ENCODE measurements at places on chromosomes 5 and 9. TPM values are rescaled to one million over a fixed set of nuclear protein-coding genes. Genes with fewer than 3 reads are reported as not detected.

The KLF9 gene
- total RNA-seq = 223 TPM

DNA sequence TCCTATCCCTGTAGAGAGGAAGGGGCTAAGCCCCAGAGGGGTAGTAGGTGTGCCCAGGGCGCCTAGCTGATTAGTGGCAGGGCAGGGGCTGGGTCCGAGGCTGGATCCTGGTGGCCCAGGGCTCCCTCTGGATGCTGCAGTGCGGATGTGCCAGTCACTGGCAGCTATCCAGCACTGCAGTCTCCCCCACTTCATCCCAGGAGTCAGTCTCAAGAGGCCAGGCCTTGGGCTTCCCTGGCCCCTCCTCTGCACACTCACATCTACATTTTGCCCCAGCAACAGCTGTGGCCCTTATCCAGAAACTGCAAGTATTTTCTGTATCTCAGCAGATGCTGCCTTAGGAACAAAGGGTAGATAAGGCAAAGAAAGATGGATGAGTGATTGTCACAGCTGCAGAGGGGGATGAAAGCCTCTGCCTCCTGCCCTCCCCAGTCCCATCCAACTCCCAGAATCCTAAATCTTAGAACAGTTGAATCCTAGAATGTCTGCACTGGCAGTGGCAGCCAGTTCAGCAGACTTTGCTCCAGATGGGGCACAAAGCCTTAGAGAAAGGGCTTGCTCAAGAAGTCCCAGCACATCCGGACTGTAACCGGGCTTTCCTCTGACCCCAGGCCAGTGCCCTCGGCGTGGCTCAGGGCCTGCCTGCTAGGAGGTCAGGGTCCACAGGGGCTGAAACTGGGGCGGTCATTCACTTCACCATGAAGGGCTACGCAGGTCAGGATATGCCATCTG is 1.6 kb downstream of the ANXA6 start:
- no peak for DNase-seq

- no peak for DNase-seq
These were observed 327.5 kb downstream of the CHSY3 start for GRCh38 chr5:130231786-130232185.

- no peak for DNase-seq
These were observed 34.2 kb downstream of the SECISBP2 start for GRCh38 chr9:89352451-89352850.
